ENCODE measurements at places on chromosomes 11 and 22.
A peak's percentile ranks its signal among the peaks of the same experiment; 100 is the strongest.

GRCh38 chr11:11247576-11247975, 105.5 kb downstream of the CSNK2A3 start:
- no peak for DNase-seq

GRCh38 chr11:76604081-76604625, 66.4 kb downstream of the LRRC32 start:
- DNase-seq, result no peak

GRCh38 chr22:41966607-41967240, 2.5 kb upstream of the SEPTIN3 start:
- peak; percentile 69 for DNase-seq

DNA sequence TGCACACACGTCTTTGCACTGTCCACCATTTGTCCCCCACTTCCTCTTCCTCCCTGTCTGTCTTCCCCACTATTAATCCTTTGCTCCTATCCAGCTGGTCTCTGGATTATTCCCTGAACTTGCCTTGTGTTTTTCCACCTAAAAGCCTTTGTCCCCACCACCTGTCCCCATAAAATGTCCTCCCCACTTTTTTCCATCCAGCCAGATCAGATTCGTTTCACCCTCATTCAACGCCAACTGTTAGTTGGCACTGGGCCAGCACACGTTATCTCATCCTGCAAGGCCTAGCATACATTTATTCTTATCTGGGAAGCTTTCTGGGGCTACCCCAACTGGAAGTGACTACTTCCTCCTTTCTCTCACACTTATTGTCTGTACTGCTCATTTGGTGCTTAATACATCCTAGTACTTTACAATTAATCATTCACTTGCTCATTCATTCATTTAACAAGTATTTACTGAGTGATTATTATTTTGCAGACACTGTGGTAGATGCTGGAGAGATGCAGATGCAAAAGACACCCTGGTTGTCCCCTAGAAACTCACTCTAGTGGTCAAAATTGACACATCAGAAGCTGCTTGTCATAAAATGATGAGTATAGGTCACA, 96.2 kb downstream of the RASSF10 start:
- DNase-seq, result no peak

GRCh38 chr11:74734559-74734925, 3.3 kb upstream of the CHRDL2 start:
- no peak for DNase-seq

DNA sequence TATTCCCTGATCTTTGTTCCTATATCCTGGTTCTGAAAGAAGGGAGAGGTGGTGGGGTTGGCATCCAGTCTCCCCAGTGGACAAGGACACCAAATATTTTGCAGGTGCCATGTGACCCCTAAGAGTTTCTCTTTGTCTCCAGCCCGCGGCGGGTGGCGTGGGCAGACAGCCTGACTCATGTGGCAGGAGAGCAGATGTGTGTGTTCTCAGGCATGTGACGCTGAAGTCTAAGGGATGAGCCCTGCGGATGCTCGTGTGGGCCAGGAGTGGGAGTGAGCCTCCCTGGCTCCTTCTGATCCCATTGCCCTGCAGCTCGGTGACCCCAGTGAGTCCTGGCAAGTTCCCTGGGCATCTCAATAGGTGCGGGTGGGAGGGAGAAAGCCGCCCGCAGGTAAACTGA, 94.8 kb upstream of the TBCEL start:
- no peak for DNase-seq

- no peak for DNase-seq
Measured at GRCh38 chr11:61075891-61076290, 26.4 kb upstream of the CD5 start.

DNA sequence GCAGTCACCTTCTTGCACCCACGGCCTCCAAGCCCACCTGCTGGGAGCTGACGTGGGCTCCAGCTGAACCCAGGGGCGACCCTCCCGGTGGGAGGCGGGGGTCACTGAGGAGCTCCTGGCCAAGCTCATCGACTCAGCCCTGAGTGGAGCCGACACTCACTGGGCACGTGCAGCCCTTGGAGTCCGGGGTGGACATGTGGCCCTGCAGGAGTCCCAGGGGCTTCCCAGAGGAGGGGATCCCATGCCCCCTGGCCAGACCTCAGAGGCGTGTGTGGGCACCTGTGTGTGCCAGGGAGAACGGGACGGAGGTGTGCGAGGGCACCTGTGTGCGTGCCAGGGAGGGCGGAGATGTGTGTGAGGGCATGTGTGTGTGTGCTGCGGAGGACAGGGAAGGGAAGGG, 20.8 kb upstream of the BRSK2 start:
- no peak for DNase-seq

- DNase-seq, result no peak
Measured at GRCh38 chr11:101269990-101270660, 140.5 kb upstream of the PGR start.

DNA sequence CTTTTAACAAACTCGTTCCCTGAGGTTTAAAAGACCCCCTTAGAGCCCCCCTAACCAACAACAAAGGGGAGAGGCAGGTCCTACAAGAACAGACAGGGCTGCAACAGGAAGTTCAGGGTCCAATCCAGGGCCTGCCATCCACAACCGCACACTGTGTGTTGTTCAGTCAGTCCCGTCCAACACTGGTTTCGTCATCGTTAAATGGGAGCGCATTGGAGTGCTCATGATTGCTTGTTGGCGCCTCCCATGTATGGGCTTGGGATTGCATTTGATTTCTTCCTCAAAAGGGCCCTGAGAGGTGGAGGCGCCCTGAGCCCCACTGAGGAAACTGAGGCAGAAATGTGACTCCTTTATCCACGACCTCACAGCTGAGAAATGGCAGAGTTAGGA, 174.1 kb downstream of the MN1 start:
- no peak for DNase-seq

GRCh38 chr11:44774108-44774507, 47.3 kb downstream of the TSPAN18 start:
- DNase-seq, result no peak

All from Caki2 (cell line).